ENCODE measurements at places on chromosomes 16 and 17.

DNA sequence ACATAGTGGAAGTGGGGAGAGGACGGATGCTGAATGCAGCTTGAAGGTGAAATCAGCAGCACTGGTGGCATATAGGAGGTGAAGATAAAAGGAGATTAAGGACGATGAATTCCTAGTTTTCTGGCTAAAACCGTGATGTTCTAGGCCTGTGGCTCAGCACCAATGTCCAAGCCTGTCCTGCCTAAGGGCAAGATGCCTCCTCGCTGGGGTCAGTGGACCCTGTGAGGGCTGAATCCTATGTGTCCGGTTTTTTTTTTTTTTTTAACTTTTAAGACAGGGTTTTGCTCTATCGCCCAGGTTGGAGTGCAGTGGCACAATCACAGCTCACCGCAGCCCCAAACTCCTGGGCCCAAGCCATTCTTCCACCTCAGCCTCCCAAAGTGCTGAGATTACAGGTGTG, 12.8 kb downstream of the CPNE2 start:
- DNase-seq, result no peak

- DNase-seq, result no peak
These were observed 308.4 kb downstream of the ABCC12 start for GRCh38 chr16:47847220-47847970.

DNA sequence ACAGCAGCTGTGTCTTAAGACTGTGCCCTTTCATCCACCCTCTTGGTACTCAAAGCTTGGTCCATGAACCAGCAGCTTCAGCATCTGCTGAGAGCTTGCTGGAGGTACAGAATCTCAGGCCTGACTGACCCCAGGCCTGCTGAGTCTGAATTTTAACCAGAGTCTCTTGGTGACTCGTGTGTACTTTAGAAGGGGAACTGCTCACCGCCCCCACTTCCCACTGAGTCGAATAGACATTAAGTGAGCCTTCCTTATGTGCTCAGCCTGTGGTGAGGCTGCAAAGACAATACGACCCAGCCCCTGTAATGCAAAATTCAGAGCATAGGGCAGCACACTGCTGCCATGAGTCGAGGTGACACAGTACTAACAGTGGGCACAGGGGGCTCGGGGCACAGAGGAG, 662.8 kb downstream of the WWOX start:
- no peak for DNase-seq

DNA sequence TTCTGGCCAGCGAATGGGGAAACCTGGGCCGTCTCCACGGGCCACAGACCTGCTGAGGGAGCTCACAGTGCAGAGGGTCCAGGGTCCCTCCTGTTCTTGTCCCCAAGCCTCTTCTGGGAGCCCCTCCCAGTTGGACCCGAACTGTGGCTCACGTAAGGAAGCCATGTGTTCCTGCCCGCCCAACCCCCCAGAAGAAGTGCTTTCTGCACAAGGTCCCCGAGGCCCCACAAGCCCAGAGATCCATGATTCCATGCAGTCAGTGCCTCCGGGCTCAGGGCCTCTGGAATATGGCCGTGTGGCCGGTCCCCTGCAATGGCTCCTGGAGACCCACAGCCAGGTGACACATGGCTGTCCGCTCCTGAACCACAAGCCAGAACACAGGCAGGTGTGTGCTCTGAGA, 272.4 kb downstream of the C16orf95 start:
- no peak for DNase-seq

DNA sequence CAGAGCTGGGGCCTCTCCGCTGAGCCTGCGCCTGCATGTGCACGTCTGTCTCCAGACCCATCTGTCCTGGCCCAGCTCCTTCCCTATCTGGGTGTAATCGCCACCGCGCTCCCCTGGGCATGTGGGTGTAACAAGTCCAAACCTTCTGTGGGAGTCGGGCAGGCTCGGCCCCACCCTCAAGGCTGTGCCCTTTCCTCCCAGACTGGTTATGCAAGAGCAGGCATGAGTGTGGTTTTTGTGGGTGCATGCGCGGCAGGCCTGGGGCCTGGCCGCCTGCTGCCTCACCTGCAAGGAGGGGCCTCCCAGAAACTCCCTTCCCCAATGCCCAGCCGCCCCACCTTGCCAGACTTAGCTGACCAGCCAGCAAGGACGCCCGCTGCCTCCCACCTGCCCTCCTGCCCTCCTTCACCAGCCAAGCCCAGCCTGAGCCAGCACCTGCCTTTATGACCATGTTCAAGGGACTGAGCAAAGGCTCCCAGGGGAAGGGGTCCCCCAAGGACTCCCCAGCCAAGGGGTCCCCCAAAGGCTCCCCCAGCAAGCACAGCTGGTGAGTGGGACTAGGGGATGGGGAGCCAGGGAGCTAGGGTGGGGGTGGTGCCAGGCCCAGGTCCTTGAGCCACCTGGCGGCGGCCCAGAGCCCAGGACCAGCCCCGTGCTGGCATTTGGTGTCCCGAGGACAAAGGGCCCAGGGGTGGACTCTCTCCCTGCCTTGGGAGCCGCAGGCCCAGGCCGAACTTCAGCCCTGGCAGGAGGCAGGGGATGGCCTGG, at the start of gene EVPLL:
Gene EVPLL (plus strand): TSS at position 342 of the 768 bp plus-strand sequence. CDS start 3,160 bp downstream, outside the sequence.
- no peak for DNase-seq

- no peak for DNase-seq
These were observed 16.1 kb downstream of the CCR7 start for GRCh38 chr17:40548982-40549685.
